A172 (cell line): ENCODE measurements at places on chromosomes 2 and 18.

DNA sequence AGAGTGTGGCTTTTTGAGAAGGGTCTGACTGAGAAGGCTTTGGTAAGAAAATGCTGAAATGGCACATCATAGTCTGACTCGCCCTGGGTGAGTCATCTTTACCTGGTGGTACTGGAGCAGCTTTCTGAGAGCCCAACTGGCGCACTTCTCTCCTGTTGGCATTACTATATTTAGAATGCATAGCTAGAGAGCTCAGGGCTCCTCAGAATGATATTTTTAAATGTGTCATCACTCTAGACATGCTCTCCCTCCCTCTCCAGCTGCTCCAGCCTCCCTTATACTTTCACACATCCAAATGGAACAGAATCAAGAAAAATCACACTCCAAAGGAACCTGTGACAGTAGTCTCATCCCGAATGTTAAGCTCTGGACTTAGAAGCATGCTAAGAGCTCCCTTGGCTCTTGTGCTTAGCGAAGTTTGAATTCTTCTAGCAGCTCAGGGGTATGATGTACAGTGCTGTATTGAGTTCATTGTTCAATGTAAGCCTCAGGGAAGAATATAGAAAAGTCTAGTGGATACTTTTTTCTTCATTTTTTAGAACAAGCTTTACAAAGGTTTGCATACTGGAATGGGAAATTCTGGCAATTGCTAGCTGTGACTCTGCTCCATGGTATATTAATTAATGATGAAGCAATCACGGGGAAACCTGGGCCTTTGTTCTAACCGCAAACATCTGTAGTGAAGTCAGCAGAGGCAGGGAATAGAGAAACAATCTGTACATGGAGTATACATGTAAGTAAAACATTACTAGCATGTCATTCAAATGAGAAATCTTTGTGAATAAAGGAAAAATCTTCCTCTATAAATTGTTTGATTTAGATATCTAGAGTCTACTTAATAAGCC is 751.2 kb upstream of the NRXN1 start:
- DNase-seq, result peak; percentile 60

DNA sequence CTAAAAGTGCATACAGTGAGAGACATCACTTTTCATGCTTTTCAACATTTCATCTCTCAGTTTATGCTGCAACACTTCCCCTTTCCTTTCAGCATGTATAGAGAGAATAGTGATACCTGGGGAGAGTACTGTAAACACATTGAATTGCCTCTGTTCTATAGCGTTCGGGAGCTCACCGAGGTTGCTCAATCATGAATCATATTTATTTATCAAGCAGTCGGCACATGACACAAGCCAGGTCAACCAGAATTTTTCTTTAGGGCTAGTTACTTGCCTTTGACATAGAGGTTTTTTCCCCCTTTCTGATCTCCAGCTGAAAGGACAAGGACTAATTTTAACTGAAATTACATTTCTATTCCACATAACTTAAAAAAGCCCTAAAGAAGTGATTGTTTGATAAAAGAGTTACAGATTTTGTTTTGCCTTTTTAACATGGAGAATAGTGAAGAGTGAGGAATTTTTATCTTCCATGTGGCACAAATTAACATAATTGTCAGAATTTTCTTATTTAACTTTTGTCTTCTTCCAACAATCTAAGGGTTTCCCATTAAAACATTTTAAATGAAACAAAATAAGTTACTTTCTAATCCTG is 690.9 kb upstream of the TMEFF2 start:
- DNase-seq, result no peak

DNA sequence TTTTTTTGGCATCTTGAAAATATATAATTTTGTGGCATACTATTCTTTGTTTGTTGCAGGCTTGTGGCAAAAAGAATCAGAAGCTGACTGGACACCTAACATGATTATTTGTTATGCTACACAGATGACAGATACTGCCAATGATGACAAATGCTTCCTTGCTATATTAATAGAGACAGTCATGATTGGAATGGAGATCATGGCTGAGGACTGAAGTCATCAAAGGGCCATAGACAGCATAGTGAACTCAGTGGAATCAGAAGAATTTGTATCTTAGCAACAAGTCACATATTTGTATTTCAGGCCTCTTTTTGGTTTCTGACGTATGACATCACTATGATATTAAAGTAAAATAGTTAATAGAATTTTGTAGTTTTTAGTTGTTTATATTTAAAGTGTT is 1003.8 kb upstream of the DDX18 start:
- no peak for DNase-seq

DNA sequence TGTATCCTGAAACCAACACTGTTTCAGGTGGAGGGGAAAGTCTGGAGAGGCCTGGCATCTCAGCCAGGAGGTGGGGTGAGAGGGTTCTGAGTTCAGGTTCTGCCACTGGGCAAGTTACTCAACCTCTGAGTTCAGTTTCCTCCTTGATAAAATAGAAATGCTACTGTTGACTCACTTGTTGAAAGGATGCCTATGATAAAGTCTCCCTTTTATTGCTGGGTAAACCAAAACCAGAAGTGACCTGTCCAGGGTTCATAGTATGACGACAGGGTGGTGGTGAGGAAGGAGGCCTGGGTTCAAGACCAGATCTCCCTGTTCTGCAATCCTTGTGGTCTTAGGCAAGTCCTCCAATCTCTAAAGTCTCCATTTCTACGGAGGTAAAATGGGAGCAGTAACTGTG is 232.7 kb downstream of the PRKCE start:
- DNase-seq, result no peak

DNA sequence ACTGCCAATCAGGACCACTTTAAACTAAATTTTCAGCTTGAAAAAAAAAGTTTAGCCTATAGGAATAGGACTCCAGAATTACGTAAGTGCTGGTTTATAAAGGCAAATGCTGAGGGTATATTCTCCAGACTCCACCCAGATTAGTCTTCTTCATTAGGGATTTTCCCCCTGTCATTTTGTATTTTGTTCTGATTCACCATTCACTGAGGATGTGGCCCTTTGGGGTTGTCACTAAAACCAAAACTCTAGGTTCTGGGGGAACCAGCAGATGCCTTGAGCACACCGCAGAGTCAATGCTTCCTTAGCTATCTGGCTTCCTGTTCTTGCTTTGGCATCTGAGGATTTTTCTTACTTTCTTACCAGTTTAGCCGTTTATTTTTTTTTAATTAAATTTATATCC is 10.5 kb downstream of the SCYGR4 start:
- DNase-seq, result no peak

- no peak for DNase-seq
These were observed 26.5 kb upstream of the GREB1L start for GRCh38 chr18:21215490-21215889.

DNA sequence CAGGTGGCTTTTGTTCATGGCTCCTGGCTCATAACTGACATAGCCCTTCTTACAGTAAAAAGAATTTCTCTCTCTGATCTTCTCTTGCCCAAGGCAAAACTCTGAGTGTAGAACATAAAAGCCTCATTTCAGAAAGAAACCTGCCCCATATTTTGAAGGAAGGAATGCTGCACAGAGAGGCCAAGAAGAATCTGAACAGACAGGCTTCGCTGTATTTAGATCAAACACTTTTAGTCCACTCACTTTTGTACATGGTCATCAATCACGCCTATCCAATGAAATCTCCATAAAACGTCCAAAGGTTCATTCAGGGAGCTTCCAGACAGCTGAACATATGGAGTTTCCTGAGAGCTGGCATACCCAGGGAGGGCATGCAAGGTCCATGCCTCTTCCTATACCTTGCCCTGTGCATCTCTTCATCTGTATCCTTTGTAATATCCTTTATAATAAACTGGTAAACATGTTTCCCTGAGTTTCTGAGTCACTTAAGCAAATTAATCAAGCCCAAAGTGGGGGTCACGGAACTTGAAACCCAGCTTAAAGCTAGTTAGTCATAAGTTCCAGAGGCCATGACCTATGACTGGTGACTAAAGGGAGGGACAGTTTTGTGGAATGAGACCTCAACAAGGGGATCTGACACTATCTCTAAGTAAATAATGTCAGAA is 62.5 kb upstream of the TMEM247 start:
- DNase-seq, result peak; percentile 11

- no peak for DNase-seq
These were observed 145.0 kb downstream of the SRBD1 start for GRCh38 chr2:45466053-45466452.

DNA sequence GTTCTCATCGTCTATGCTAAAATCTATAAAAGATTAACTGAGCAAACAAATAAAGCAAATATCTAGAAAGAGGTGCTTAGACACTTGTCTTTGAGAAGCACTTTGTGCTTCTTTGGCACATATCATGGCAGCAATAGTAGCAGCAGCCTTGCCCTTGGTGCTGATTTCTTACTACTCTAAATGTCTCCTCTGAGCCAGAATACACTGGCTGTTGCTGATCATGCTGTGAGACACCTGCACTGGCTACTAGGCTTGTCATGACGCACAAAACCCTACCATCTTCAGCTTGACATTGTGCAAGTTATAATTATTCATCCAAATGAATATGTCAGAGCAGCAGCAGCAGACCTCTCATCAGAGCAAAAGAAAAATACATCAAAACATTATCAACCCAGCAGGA is 46.7 kb downstream of the FANCL start:
- no peak for DNase-seq

GRCh38 chr18:51110073-51110797 is 80.2 kb downstream of the SMAD4 start:
- DNase-seq, result peak; percentile 2

GRCh38 chr2:230898713-230899091 is 26.3 kb downstream of the GPR55 start:
- no peak for DNase-seq

DNA sequence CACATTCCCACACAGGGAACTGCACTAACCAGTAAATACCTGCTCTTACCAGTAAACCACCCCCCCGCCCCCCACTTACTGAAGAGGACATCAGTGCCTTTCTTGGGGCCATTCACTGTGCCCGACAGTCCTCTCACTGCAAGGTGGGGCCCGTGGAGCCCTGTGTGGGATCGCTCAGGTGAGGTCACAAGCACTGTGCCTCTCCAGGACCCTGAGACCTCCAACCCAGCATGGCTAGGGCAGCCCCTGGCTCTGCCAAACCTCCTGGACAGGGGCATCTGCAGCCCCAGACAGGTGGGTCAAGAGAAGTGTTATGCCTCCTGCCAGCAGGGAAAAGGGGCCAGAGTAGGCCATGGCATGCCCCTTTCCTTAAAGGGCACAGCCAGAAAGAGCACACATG is 6.7 kb upstream of the NEURL3 start:
- no peak for DNase-seq

DNA sequence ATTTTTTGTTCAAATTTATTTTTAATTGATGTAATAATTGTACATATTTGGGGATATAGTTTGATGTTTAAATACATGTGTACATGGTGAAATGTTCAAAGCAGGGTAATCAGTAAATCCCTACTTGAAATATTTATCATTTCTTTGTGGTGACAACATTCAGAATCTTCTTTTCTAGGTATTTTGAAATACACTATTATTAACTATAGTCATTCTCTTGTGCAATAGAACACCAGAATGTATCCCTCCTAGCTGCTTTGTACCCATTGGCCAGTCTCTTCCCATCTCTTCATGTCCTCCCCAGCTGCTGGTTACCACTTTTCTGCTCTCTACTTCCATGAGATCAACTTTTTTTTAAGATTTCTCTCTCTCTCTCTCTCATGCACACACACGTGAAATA is 126.5 kb downstream of the ZNF407 start:
- no peak for DNase-seq

GRCh38 chr2:184921676-184922075 is 323.3 kb downstream of the ZNF804A start:
- DNase-seq, result no peak

DNA sequence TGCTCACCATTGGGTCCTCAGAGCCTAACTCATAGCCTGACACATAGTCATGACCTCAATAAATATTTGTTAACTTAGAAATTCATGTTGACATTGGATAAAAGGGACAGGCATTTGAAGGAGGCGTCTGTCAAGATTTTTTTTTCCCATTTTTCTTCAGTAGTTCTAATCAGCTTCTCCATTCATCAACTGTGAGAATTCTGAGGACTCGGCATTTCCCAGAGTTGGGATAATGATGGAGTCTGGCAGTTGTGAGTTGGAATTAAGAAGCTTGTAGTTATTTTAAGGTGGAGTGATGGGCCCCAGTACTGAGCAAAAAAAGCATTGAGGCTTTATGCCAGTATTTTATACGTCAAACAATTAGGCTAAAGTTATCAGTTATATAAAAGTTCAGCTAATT is 4.6 kb downstream of the SPATS2L start:
- DNase-seq, result no peak
